Calu3 (cell line): ENCODE measurements at places on chromosomes 2 and 18. TPM values are rescaled to one million over a fixed set of nuclear protein-coding genes. Genes with fewer than 3 reads are reported as not detected.

DNA sequence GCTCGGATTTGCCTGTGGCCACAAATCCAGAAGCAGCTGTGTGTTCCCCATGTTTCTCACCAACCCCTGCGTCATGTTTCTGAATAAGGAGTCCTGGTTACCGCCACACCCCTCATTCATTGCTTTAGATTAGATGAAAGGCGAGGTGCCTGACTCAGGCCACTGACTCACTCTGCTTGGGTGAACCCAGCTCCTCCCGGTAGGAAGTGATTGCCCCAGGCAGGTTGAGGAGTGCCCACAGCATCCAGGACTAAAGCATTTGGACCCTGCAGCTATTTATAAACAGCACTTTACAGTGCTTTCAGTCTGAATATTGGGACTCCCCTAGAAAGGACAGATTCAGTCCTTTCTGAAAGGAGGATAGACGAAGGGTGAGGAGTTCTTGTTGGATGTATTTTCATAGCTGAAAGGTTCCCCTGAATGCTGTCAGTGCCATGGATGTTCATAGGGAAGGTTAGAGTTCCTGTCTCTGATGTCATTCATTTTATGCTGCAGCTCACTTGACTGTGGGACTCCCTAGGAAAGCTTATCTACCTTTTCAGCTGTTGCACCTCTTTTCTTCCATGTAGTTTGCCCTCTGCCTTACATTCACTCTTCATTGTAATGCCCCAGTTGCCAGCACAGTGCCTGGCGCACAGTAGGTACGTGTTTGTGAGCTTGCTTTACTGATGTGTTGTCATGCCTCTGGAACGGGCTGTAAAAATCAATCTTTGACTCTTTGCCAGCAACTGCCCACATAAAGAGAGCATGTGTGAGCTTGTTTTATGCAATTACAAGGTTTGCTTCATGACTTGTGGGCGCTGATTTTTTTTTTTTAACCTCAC is 14.9 kb downstream of the ITGA6 start:
- DNase-seq, result peak; percentile 93

GRCh38 chr18:41989508-41989907 is 34.5 kb downstream of the PIK3C3 start:
- no peak for DNase-seq

GRCh38 chr2:205827809-205828365 is 145.6 kb downstream of the NRP2 start:
- DNase-seq, result no peak

DNA sequence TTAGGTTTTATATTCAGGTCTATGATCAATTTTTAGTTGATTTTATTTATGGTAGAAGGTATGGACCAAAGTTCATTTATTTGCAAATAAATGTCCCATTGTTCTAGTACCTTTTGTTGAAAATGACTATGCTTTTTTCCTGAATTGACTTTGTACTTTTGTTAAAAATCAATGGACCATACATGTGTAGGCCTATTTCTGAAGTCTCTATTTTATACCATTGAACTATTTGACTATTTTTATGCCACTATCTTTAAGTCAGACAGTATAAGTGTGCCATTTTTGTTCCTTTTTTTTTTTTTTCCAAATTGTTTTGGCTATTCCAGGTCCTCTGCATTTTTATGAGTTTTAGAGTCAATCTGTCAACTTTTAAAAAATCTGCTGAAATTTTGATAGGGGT is 73.6 kb upstream of the UGP2 start:
- DNase-seq, result no peak

- no peak for DNase-seq
Observed at GRCh38 chr2:64599469-64599868, 54.2 kb downstream of the SERTAD2 start.

DNA sequence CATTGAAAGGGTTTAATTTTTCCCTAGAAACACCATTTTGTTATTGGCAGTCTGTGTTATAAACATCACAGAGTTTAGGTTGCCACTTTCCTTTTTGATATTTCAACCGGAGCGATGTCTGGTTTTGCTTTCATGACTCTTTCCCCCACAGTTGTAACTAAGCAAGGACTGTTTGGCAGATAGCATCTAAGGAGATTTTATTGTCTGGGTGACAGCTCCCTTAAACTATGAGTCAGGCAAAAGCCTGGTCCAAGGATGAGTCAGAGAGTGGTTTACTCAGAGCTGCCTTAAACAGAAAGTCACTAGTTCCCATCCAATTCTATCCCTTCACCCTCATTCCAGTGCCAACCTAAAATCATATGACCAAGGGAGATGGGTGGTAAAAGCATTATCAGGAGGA is 341.6 kb upstream of the VWC2L start:
- DNase-seq, result peak; percentile 40

- DNase-seq, result no peak
Observed at GRCh38 chr18:39403121-39403520, 1837.5 kb upstream of the CELF4 start.

- no peak for DNase-seq
Observed at GRCh38 chr2:215441560-215442400, 5.9 kb upstream of the FN1 start.

- no peak for DNase-seq
Observed at GRCh38 chr2:38033646-38034045, 42.3 kb downstream of the CYP1B1 start.

DNA sequence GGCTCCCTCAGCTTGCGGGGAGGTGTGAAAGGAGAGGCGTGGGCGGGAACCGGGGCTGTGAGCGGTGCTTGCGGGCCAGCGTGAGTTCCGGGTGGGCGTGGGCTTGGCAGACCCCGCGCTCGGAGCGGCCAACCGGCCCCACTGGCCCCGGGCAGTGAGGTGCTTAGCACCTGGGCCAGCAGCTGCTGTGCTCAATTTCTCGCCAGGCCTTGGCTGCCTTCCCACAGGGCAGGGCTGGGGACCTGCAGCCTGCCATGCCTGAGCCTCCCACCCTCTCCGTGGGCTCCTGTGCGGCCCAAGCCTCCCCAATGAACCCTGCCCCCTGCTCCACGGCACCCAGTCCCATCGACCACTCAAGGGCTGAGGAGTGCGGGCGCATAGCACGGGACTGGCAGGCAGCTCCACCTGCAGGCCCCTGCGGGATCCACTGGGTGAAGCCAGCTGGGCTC is 48.2 kb downstream of the RNF138 start:
- no peak for DNase-seq

DNA sequence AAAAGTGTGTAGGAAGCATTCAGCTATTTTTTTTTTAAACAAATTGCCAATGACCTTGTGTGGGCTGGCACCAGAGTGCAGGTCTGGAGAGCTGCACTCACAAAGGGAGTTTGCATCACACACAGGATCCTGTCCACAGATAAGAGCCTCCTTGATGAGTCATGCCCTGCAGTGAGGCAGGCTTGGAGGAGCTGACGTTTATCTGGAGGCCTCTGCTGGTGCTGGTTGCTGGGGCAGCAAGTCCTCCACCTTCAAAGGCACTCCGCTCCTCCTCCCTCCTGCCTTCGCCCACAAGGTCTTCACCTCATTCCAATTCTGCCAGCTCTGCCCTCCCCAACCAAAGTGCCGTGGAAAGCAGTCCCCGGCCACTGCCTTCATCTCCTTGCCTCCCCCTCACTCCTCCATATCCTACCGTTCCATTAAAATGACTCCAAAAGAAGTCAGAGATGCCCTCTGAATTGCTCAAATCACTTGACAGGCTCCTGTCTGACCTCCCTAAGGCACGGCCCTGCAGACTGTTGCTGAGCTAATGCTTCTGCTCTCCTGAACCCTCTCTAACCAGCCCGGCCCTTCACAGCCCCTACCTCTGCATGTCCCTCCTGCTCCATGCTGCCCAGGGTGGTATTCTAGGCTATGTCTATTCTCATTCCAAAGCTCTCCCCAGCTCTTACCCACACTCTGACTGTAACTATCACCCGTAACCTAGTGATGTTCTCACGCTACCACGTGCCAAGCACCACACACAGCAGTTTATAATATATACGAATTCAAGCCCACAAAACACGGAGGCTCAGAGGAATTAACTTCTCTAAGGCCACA is 30.9 kb downstream of the LONRF2 start:
- DNase-seq, result peak; percentile 85

DNA sequence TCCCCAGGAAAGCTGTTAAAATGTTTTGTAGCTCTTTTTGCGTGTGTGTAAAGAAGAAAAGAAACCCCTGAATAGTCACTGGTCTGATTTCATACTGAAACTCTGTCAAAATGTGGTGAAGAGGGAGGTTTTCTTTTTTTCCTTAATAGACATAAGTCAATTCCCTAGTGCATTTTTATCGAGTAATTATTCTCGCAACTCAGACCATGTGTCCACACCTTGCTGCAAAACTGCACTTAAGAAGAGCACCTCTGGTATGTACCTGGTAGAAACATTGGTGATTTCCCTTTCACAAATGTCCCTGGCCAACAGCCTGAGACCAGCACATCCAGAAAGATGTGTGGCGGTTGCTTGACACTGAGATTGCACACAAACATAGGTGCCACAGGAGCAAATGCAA is 159.9 kb downstream of the ZNF521 start:
- no peak for DNase-seq

DNA sequence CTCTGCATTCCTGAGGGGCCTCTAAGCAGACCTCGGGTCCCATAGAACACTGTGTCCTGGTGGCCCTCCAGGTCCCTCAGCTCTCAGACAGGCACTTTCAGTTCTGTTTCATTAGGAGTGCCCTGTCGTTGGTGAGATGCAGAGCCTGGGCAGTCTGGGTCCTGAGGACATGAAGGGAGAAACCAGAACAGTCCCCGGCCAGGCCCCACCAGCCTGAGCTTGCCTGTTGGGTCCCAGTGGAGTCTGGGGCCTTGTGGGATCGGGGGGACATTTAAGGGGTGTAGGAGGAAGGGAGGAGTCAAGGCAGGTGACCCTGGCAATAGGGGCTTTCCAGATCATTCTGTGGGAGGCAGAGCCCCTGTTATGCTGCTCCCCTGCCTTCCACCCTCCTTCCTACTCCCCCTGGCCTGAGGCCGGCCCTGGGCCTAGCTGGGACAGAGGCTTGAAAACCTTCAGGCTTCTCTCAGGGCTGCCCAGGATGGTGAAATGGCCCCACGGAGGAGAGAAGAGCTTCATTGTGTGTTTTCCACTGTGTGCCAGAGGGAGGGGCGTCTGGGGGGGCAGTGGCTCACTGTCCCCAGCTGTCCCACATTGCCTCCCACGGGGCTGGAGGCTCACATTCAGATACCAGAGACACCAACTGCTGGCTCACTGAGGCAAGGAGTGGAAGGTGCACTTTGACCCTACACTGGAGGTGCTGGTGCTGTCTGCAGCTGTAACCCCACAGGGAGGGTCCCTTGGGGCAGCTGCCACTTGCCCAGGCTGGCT is 26.6 kb upstream of the CATIP start:
- DNase-seq, result no peak

GRCh38 chr2:196012314-196012713 is 56.3 kb downstream of the DNAH7 start:
- DNase-seq, result no peak

- no peak for DNase-seq
Observed at GRCh38 chr2:240955306-240956170, 42.9 kb upstream of the SNED1 start.

- DNase-seq, result no peak
Observed at GRCh38 chr2:64934530-64934929, 54.7 kb upstream of the SLC1A4 start.

DNA sequence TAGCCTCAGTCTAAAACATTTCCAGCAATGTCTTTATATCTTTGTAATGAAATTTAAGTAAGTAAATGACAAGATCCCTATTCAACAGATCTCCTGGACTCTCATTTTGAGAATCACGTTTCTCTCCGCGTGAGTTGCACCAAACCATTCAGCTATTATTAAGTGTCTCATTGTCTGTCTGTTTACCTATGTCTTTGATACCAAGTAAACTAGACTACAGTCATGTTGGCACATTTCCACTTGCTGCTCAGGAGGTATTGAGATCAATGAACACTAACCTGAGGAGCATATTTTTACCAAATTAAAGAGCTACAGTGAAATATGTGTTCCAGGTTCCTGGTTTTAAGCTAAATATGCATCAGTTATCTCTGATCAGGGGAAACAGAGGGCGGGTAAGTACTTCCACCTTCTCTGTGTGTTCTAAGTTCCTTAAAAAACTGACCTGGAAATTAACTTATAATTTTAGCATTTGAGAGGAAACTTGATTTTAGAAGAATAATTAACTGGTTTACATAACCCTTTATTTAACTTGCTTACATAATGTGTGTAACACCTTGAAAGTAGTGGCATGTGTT is 125.8 kb downstream of the OSBPL6 start:
- no peak for DNase-seq

- DNase-seq, result no peak
Observed at GRCh38 chr2:99085421-99085820, 56.1 kb upstream of the C2orf15 start.

DNA sequence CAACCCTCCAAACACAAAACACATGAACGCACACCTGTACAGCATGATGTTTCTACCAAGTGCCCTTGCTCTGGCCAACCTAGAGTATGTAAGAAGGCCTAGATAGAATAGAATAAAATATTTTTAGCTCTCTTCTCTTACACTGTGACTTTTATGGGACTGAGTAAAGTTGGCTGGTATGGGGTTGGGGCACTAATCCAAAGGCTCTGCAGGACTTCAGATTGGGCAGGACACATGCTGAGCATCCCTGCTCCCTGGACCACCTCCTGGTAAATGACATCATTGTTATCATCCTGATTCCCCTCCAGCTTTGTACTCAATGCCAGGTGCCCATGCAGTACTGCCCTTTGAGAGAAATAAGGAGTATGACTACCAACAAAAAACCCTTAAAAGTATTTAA is 322.2 kb downstream of the SLC8A1 start:
- no peak for DNase-seq

GRCh38 chr2:154481336-154481735 is 217.2 kb upstream of the KCNJ3 start:
- no peak for DNase-seq

- DNase-seq, result no peak
Observed at GRCh38 chr18:79274823-79275222, 120.9 kb upstream of the NFATC1 start.

DNA sequence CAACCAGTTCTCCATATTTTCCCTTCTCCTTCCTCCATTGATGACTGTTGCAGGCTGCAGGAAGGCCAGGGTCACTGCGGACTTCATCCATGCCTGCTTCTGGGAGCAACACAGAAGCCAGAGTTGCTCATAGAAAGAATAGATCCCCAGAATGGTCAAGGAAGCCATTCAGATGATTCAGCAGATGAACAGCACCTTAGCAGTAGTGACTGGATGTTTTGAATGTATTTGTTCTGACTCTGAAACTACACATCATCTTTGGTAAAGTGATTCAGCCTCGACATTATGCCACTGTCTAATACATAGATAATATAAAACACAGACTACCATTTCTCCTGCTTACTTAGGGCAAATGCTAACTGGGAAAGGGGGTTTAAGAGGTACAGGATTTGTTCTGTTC is 411.6 kb downstream of the RND3 start:
- DNase-seq, result no peak

ERICH2 gene
- total RNA-seq, result 1.2 and 2.4 TPM in 2 replicates

AMER3 gene
- total RNA-seq, result not detected in 2 replicates

SRD5A2 gene
- not detected in 2 replicates for total RNA-seq

CCDC148 gene
- 4.3 and 5.1 TPM in 2 replicates for total RNA-seq

REG3G gene
- not detected in 2 replicates for total RNA-seq

HNRNPLL gene
- 47.6 and 51.3 TPM in 2 replicates for total RNA-seq

SLC5A7 gene
- not detected in 2 replicates for total RNA-seq

PAIP2B gene
- total RNA-seq, result 3.6 and 4.0 TPM in 2 replicates

CDH19 gene
- 0.27 and 0.33 TPM in 2 replicates for total RNA-seq

TLX2 gene
- total RNA-seq, result not detected in 2 replicates

RGPD5 gene
- total RNA-seq, result 19.8 and 22.9 TPM in 2 replicates

PRKAG3 gene
- total RNA-seq, result not detected in 2 replicates
